Spleen (tissue), 13 donors: ENCODE measurements at places on chromosomes 1 and 21.

GRCh38 chr1:5975133-5975880, 16.9 kb downstream of the NPHP4 start:
- DNase-seq, result peak; percentile 88

GRCh38 chr1:6753320-6754140, 31.7 kb upstream of the CAMTA1 start:
- DNase-seq, result no peak

GRCh38 chr1:185350027-185350442, 33.0 kb upstream of the IVNS1ABP start:
- DNase-seq, result no peak

GRCh38 chr1:10708757-10709156, 87.7 kb downstream of the CASZ1 start:
- no peak for DNase-seq

DNA sequence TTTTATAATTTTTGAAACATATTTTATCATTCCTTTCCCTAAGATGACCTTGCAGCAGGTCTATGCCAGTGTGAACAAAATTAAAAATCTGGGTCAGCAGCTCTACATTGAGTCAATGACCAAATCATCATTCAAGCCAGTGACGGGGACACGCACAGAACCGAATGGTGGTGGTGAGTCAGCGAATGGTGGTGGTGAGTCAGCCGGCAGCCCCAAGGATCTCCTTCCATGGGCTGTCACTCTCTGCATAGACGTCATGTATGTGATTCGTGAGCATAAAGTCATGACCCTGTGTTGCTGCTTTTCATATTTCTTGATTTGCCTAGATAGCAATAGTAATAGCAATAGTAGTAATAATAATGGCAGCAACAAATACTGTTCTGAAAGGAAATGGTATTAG, 26.3 kb downstream of the PER3 start:
- no peak for DNase-seq

GRCh38 chr1:33429332-33429731, 1.6 kb downstream of the PHC2 start:
- DNase-seq, result no peak

DNA sequence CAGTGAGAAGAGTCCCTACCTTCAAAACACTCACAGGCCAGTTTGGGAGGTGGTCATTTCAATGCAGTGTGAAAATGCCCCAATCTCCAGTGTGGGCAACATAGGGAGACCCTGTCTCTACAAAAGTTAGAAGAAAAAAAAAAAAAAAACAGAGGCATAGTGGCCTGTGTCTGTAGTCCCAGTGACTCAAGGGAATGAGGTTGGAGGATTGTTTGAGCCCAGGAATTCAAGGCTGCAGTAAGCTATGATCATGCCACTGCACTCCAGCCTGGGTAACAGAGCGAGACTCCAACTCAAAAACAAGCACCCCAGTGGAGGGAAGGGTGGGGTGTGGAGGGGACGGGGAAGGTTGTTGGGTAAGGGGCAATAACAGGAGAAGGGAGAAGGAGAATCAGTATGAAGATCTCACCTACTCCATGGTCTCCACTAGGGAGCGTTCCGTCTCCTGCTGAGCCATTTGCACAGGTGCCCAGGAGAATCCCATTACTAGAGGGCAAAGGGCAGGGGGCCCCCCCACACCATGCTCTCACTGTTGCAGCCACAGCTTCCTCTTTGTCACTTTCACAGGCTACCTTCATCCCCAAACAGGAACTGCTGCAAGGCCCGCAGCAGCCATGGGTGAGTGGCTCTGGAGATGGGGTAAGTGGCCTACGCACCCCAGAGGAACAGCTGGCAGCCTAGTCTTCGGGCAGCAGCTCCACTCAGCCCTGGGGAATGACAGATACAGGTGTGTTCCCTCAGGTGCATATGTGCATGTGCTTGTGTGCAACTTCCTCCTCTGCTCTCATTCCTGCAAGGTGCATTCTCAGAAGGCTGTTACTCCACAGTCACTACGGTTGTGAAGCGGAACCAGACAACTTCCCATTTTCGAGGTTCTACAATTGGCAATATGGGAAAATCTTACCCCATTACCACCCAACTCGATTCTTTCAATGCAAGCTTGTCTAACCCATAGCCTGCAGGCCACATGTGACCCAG, 87.9 kb upstream of the LYST start:
- peak; percentile 94 for DNase-seq

GRCh38 chr1:108556499-108556898, 3.4 kb upstream of the EEIG2 start:
- no peak for DNase-seq

DNA sequence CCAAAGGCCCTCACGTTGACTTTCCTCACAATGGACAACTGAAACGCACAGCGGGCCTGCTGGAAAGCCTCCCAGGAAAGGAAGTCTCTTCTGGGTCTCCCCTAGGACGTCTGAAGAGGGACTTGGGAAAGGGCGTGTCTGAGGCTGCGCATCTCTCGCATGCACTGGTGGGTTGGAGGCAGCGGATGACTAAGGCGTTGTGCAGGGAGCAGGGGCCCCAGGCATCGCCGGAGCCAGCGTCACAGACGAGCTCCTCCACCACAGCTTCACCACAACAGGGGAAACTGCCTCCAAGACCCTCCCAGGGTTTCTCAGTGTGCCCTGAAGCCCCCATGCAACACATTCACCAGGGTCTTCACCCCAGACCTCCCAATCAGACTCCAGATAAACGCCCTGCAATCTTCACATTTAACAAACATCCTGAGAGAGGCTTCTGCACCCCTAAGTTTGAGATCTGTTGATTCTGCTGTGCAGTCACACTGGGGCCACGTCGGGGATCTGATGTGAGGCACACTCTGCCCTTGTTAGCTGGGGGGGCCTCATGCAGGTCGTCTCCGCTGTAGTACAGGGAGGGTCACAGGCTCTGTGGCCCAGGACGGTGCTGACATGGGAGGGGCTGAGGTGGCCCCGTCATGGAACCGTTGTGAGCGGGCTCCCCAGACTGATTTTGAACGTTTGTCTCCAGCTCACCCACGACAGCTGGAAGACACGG, 7.0 kb upstream of the TFF1 start:
- peak; percentile 52 for DNase-seq

DNA sequence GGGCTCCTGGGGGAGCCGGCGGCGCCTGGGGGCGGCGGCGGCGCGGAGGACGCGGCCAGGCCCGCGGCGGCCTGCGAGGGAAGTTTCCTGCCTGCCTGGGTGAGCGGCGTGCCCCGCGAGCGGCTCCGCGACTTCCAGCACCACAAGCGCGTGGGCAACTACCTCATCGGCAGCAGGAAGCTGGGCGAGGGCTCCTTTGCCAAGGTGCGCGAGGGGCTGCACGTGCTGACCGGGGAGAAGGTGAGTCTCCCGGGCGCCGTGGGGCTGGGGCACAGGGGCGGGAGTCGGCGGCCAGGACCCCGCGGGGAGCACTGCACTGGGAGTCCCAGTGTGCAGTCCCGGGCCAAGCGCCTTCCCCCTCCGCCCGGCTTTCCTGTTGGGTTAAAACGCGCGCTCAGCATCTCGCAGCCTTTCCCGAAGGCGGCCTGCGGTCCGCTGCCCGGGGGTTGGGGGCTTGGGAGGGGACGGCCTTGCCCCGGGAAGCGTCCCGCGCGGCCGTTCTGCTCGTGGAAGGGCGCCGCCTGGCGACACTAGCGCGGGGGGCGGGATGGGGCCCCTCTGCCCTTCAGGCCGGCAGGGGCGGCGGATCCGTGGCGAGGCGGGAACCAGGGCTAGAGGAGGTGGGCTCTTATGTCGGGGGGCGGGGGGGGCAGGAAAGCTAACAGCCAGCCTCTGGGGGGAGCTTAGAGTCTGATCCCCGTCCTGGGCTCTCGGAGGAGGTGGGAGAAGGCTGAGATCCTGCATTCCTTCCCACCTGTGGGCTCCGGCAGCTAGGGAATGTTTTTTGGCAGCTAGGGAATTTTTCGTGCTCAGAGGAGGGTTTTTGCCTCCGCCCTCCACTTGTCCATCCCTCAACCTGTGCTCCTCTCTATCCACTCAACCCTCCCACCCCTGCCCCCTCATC, 1.1 kb downstream of the HUNK start:
- DNase-seq, result peak; percentile 78

- no peak for DNase-seq
These were observed 382.7 kb upstream of the DUSP10 start for GRCh38 chr1:222124602-222125001.

GRCh38 chr1:83694449-83694848, 304.5 kb downstream of the TTLL7 start:
- DNase-seq, result no peak

DNA sequence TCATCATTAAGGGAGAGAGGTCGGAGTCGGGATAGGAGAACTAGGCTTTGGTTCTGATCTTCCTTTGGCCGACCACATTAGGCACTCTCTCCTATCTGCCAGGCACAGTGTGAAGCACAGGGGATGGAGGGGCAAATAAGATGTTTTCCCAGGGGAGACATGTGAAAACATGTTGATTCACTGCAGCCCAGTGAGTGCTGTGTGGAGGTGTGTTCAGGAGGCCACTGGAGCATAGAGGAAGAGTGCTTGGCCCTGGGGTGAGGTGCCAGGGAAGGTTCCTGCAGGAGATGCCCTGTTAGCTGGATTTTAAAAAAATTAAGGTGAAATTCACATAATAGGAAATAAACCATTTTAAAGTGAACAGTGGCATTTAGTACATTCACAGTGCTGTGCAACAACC, 3.7 kb downstream of the VANGL2 start:
- DNase-seq, result no peak

DNA sequence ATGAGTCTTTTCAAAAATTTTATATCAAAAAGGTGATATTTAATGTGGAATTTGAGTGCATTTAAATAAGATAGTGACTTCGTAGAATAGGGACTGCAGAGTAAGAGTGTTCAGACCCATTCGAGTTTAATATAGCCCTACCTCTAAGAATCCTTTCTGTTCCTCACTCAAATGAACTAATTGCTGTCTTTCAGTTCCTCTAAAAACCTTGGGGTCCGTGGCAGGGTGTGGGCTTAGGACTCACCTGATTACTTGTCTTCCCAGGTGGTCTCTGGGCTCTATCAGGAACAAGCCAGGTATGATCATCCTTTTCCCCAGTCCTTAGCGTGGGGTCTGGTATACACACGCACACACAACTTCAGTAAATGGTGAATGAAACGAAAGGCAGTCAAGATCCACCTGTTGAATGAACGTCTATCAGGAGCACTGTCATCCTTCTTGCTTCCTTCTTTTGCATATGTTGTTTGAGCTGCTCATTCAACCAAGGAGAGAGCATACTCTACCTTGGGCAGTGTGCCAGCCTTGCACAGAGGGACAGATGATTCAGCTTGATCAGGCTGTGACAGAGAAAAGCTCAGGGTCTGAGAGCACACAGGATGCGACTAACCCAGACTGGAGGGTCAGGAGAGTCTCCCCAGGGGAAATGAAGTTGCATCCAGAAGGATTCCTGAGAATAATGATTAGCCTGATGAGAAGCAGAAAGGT, 1.2 kb upstream of the RNF11 start:
- DNase-seq, result peak; percentile 89

- no peak for DNase-seq
These were observed 136.8 kb upstream of the F3 start for GRCh38 chr1:94678202-94678848.

- DNase-seq, result no peak
These were observed 232.7 kb upstream of the SNX7 start for GRCh38 chr1:98428864-98429263.

DNA sequence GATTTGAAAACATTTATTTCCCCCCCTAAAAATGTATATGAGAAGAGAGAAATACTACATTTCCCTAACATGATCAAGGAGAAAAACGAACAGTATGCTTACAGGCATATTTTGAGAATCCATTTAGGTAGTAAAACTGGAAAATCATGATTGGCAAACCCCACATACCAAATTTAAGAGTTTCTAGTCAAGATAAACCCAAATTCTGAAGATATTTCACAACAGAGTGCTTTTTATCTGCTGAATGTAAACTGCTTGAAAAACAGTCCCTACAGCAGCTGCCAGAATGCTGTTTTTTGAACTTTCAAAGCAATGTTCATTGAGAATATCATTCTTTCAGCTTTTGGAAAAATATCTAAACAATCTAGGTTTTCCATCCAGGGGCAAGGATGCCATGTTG, 31.0 kb downstream of the ASH1L start:
- DNase-seq, result no peak
